ENCODE measurements at places on chromosomes 11 and 22.

DNA sequence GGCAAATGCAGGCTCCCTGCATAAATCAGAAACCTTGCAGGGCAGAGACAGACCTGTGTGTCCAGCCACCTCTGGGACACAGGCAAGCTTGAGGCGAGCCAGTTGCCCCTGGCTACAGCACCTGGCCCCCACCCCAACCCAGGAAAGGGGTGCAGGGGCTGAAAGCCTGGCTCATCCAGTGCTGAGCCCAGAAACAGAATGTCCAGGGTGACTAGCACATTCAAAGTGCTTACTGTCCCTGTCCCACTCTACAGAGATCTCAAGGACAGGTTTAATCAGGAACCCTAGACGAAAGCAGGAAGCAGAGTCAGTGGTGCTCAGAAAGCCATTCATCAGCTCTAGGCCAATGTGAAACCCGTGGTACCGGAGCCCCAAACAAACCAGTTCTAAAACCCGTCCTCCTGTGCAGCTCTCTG is 31.9 kb downstream of the PLEKHA7 start:
- no peak for DNase-seq

GRCh38 chr11:134944986-134945385 is 532.9 kb upstream of the B3GAT1 start:
- no peak for DNase-seq

GRCh38 chr11:64176751-64177150 is 9.2 kb upstream of the STIP1 start:
- no peak for DNase-seq

- DNase-seq: no peak
These were observed 556.9 kb downstream of the BRD1 start for GRCh38 chr22:49270595-49271368.

- DNase-seq: no peak
These were observed 240.0 kb downstream of the NXPE2 start for GRCh38 chr11:114918286-114918685.
